ENCODE measurements at places on chromosomes 2 and 18.

DNA sequence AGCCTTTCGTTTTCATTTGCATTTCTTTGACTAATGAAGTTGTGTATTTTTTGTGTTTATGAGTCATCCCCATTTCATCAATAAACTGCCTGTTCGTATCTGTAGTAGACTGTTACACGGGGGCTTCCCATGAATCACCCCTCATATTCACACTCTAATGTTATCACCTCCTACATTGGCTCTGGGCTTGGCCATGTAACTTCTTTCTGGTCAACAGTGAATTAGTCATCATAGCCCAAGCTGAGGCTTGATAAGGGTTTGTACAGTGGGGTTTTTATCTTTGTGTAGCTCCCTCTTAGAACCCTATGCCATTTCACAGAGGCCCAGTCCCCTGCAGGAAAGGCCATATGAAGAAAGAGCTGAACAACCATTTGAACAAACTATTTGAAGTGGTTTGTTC lies 151.0 kb downstream of the CCBE1 start:
- peak; percentile 31 for DNase-seq

- no peak for DNase-seq
Measured at GRCh38 chr2:132733094-132733493, 63.1 kb upstream of the LYPD1 start.

- no peak for DNase-seq
Measured at GRCh38 chr2:70894765-70895164, 40.9 kb upstream of the ATP6V1B1 start.

DNA sequence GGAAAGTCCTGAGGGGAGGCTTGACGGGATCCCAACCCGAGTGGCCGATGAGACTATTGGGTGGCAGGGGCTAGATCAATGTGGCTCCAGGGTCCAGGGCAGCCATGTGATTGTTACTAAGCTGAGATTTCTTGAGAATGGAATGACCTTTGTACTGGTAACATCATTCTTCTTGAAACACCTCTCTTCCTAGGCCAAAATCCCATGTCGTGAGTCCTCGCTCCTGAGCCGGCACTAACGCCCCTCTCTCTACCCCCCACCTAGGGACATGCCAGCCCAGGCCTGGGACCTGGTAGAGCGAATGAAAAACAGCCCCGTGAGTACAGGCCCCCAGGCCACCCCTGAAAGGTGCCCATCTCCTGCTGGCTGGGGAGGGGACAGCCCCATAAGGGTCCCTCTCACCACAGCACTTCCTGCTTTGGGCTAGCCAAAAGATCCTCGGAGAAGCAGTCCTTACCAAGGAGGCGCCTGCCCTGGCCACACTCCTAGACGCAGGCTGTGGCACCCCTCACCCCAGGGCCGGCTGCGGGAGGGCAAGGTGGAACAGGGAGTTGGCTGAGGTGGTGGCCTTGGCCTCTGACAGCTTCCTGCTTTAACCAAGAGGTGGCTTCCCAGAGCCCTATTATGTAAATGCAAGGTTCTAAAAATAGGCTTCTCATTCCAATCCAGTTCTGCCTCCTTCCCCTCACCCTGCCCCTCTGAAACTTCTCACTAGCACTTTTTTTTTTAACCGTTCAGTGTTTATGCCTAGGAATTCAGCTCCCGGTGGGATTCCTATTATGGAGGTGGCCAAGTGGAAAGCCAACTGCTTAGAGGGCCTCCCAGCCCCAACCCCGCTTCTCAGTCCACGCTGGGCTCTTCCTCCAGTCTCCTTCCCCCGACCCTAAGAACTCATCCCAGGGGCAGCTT lies 126.6 kb upstream of the PPP1CB start:
- DNase-seq: peak; percentile 84

DNA sequence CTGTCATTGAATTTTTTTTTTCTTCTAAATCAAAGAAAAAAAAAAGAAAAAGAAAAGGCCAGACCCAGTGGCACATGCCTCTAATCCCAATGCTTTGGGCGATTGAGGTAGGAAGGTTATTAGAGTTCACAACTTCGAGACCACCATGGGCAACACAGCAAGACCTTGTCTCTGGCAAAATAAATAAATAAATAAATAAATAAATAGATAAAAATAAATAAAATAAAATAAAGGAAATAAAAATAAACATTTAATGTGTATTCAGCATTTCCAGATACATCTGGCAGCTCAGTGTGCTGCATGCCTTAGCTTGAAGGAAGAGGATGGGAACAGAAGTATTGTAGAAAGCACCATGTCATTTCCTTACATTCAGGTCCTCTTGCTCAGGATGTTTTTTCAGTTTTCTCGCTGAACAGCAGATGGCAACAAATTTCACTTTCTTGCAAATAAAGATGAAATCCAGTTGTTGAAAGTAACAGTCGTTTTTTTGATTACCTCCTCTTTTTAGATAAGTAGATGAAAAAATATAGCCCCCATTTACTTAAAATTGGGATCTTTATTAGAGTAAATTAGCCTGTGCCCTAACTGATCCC lies 25.7 kb upstream of the FAM178B start:
- DNase-seq: peak; percentile 74

DNA sequence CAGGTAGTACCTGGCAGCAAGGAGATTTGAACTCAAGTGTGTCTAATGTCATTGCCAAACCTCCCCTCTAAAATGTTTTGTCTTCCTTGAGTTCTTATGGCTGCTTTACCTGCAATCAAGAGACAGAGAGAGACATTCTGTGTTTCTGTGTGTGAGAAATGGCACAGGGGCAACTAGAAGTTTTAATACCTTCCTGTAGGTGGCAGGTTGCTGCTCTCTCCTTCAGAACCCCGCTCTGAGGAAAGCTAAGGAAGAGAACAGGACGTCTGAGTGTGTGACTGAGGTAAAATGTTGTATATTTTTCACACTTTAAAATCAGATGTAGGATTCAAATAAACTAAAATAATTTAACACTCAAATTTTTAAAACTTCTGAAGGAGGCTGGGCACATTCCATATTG lies 19.2 kb downstream of the DTNA start:
- peak; percentile 52 for DNase-seq

- DNase-seq: no peak
Measured at GRCh38 chr2:96877042-96877451, 7.2 kb upstream of the SEMA4C start.

GRCh38 chr2:232623768-232624765 lies 9.3 kb upstream of the EFHD1 start:
- DNase-seq: peak; percentile 46

- DNase-seq: peak; percentile 59
Measured at GRCh38 chr2:236568068-236568921, 1.3 kb upstream of the ACKR3 start.

DNA sequence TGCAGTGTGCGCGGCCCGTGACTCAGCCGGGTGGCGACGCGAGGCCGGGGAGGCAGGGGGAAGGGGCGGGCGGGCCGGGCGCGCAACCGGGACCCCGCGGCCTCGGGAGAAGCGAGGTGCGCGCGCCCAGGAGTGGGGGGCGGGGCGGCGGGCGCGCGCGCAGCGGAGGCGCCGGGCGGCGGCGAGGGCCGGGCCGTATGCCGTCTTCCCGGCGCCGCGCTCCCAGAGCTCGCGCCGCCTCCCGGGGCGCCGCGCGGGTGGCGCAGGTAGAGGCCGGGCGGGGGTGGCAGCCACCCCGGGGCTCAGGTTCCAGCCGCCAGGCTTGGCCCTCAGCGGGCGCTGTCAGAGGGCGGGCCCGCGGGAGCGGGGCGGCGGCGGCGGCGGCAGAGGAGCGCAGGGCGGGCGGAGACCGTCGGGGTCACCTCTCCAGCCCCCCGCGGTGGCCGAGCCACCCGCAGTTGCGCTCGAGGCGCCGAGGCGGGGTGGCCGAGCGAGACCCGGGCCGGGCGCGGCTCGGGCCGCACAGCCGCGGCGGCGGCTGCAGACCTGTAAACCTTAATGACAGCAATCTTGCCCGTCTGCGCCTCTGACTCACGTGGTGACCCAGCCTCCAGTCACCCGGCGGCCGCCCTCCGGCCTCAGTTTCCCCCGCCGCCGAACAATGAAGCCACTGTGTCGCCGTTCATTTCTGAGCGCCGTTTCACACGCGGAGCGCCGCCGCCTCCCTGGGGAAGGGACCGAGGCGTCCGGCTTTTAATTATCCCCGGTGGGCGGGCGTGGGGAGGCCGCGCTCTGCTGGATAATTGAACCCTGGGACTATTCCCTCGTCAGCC lies 25.3 kb upstream of the SMAD7 start:
- DNase-seq: peak; percentile 87

GRCh38 chr2:15539999-15540398 lies 21.1 kb downstream of the NBAS start:
- DNase-seq: no peak

DNA sequence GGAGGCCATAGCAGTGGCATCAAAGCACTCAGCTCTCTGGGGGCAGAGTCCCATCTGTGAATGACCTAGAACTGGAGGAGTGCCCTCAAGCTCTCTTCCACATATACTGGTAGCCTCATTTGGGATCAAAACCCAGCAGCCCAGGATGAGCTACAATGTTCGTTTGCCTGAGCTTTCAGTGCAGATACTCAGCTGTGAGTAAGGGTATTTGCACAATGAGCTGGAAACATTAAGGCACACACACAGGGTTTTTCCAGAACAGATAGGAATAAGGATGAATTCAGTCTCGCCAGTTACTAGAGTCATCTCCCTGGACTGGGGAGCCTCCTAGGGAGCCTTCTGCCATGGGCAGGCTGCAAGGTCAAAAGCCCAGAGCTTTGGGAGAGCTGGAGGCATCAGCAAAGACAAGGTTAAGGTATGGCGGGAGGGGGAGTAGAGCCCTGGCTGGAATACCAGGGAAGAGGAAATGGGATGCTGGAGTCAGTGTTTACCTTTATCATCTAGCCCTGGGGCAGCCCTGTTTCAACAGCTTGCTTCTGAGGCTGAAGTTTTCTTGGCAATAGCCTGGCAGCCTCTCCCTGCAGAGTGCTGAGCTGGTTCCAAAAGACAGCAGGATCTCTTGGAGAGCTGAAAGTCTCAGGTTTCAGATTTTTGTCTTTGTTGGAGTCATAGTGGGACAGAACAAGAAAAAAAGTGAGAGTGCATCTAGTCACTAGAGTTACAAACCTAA lies 187.7 kb downstream of the LOXHD1 start:
- DNase-seq: peak; percentile 5

- no peak for DNase-seq
Measured at GRCh38 chr2:206305523-206306245, 31.2 kb downstream of the ZDBF2 start.

DNA sequence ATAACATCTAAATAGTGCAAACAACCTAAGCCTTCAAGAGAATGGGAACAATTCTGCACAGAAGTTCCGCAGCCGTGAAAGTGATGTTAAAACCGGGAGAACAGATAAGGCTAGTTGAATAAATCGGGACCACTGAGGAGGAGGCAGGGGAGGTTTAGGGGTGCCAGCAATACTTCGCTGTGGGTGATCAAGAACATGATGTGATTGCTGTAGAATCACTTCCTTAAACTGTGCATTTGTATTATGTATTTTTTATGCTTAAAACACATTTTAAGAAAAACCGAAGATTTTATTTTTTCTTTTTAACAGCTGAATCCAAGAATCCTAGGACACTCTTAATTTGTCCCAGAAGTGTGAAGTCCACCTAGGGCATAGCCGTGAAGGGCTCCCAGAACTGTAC lies 33.6 kb downstream of the TTC32 start:
- DNase-seq: no peak

DNA sequence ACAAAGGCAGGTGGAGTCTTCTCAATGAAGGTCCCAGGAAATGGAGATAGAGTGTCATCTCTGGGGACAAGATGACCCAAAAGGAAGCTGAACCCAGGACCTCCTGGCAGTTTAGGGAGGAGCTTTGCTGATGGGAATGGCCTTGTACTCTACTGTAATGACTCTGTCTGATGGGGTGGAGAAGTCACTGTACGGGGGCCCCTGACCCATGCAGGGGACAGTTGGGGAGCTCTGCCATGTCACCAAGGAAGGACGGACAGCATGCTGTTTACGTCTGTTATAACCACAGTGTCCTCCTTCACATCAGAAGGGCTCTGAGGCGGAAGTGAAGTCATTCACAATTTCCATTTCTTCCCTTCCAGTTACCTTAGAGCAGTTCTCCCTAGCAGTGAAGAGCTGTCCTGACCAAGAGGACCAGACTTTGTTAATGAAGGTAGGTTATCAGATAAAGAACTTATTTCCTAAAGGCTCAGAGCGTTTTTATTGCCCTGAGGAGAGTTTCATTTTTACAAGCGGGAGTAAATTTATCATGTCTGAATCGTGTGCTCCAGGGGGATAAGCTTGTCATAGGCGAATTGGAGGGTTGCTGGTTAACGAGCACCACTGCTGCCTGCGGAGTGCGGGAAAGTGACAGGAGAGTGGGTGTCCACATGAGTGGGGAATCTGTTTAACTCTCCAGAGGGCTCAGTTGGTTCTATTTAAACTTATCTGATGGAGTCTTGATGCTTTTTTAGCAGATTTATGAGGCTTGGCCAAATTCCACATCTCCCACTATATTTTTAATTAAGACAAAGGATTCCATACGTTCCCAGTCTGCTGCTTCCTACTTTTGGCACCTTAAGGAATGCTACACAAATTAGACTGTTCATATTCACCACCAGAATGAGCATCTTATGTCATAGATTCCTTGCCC lies 71.6 kb upstream of the BCL2L11 start:
- no peak for DNase-seq

DNA sequence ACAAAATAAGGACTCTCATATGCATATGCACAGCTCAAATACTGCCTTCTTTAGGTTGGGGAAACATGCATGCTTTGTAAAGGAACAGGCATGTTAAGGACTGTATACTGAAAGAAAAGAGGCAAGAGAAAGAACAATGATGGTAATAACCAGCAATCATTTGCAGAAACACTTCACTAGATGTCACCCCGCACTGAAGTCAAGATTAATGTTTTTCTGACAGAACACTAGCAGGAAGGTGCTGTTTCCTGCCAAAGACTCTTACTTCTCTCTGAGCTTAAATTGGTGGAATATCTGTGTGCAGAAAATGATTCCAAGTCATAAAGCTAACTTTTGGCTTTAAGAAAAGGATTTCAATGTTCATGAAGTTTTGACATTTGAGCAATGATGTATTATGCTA lies 19.3 kb upstream of the CSRNP3 start:
- DNase-seq: no peak

DNA sequence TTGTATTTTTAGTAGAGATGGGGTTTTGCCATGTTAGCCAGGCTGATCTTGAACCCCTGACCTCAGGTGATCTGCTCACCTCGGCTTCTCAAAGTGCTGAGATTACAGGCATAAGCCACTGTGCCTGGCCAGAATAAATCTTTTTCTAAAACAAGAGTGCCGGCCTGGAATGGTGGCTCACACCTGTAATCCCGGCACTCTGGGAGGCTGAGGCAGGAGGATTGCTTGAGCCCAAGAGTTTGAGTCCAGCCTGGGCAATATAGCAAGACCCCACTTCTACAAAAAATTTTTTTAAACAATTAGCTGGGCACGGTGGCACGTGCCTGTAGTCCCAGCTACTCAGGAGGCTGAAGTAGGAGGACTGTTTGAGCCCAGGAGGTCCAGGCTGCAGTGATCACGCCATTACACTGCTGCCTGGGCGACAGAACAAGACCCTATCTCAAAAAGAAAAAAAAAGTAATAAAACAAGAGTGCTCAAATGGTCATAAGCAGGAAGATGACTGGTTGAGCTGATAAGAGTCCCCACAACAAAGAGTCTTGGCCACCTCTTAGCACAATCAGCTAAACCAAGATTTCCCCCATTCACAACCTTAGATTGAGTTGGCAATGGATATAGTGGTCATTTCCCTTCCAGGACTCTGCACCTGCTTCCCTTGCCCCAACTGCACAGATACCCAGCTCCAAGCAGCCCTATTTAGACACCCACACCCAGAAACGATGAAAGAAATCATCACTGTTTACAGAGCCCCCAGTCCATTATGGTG lies 5.8 kb upstream of the UCN start:
- DNase-seq: no peak
